ENCODE measurements at places on chromosomes 7 and 10. TPM values are rescaled to one million over a fixed set of nuclear protein-coding genes. Genes with fewer than 3 reads are reported as not detected.

The ZNF853 gene
- polyA plus RNA-seq, result 3.5 TPM

The CAMK1D gene
- polyA plus RNA-seq, result 1.7 TPM

The C10orf143 gene
- 5.4 TPM for polyA plus RNA-seq

The STAMBPL1 gene
- 0.94 TPM for polyA plus RNA-seq

The TNRC18 gene
- 28.8 TPM for polyA plus RNA-seq

The BEND7 gene
- polyA plus RNA-seq, result 7.0 TPM

The MPP7 gene
- 3.1 TPM for polyA plus RNA-seq

The GNAT3 gene
- not detected for polyA plus RNA-seq

The PTTG1IP2 gene
- polyA plus RNA-seq, result not detected

The CNTNAP2 gene
- 0.09 TPM for polyA plus RNA-seq

Data from heart right ventricle (tissue), 16 donors.